Cortex of kidney (tissue), 1 donor: ENCODE measurements at places on chromosomes 12 and 14.

DNA sequence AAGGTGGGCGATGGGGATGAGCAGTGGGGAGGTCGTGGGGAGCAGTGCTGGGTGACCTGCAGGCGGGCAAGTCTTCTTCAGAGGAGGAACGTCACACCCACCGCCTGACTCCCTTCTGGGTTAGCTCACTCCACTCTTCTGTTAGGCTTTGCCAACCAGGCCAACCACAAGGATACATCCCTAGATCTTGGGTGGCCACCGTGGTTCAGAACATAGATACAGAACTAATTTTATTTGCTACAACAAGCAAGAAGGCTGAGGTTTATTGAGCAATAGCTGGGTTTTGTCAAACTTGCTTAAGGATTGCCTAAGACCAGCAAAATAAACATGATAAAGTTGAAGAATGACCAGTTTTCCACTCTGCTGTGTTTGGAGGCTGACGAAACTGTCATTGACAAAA, 109.4 kb downstream of the DACT1 start:
- DNase-seq, result no peak

GRCh38 chr12:130547480-130548155, 168.5 kb downstream of the RIMBP2 start:
- no peak for DNase-seq

GRCh38 chr12:31745242-31745641, 16.4 kb upstream of the AMN1 start:
- no peak for DNase-seq

DNA sequence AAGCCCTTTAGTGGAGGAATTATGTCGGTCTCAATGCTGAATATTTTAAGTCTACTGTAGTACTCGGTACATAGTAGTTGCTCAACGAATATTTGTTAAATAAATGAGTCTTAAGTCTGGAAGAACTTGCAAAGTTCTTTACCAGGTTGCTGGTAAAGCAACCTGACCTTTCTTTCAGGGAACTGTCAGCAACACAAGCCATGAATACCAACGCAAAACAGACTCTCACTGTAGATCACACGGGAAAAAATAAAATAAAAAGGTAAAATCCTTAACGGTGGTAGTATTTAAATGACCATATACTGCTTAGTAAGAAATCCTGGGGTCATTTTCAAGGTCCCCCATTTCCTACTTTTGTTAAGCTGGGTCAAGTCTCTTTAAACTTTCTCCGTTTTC, 447 bp upstream of the NUBPL start:
- DNase-seq, result no peak

DNA sequence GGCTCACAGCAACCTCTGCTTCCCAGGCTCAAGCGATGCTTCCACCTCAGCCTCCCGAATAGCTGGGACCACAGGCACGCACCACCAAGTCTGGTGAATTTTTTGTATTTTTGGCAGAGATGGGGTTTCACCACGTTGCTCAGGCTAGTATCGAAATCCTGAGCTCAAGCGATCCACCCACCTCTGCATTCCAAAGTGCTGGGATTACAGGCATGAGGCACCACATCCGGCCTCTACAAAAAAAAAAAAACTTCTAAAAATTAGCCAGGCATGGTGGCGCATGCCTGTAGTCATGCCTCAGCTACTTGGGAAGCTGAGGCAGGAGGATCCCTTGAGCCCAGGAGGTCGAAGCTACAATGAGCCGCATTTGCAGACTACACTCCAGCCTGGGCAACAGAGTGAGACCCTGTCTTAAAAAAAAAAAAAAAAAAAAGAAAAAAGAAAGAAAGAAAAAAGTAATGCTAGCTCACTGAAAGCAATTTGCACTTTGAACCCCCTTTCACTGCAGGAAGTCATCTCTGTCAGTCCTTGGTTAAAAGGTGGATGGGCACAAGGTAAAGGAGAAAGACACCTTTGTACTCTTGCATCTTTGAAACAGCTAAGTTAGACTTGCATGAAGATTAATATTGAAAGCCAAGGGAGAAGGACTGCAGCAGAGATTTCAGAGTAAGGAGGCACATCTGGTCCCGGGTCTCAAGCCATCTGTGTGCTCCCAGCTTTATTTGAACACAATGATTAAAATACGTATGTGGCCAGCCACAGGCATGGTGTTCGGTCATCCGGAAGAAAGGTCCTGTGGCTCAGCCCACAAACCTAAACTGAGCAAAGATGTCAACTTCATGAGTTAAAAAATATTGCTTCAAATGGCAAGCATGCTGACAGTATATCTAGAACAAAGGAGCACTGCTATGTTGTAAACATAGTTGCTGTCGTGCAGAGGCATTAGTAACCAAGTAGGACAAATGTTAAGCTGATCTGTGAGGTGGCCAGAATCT, 103.8 kb upstream of the HMGA2 start:
- DNase-seq, result no peak

DNA sequence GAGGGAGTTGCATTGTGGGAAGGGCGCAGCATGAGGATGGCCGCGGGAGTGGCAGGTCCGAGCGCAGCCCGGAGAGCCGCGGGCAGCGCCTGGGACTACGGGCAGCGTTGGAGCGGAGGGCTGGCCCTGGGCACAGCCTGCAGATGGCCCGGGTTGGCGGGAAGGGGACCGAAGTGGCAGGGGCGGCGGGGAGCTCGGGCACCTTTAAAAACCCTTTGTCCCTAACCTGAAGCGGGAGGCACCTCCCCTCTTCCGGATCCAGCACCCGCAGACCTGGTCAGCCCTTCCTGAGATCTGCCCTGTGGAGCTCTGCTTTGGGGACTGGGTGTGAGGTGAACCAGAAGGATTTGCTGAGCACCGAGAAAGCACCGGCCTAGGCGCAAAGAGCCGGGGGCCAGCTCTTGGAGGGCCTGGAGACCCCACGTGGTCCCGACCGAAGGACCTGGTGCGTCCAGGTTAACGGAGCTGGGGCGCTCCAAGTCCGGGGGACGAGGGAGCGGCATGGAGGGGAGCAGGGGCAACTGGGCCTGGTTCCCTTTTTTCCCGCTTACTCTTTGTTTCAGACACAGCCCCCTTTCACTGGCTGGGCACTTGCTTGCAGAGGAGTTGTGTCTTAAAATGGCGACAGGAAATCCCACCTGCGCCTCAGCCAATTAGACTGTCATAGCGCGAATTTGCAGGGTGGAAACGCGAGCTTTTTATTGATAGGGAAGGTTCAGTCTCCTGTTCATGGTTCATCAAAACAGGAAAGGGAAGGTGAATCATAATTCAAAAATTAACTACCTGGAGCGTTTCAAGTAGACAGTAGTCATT, 792 bp upstream of the SLC38A1 start:
- no peak for DNase-seq

DNA sequence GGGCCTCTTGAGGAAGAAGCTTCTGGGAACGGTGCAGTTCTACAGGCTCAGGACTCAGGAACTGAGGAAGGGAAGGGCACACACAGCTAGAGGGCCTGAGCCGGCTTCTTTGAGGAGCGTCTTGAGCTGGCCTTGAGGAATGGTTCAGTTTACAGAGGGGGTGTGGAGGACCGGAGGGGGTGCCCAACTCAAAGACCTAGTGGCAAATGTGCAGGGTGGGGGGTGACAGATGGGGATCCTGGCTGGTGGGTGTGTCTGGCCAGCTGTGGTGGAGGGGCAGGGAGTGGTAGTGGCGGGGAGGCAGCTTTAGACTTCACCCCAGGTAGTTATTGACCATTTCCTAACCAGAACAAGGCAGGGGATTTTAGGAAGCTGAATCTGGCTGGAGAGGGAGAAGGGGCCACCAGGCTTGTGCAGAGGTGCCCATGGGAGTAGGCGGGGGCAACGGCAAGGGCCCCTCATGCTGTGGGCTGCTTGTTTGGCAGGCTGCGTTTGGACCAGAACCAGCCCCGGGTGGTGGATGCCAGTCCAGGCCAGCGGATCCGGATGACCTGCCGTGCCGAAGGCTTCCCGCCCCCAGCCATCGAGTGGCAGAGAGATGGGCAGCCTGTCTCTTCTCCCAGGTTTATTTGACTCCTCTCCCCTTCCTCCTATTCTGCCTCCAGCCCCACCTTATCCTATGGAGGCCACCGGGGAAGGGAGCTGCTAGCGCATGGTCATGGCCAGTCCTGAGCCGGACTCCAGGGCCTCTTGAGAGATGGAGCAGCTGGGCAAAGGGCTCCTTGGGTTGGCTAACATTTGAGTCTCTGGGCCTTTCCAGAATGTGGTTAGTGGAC, 27.8 kb downstream of the PAPLN start:
- DNase-seq, result no peak

DNA sequence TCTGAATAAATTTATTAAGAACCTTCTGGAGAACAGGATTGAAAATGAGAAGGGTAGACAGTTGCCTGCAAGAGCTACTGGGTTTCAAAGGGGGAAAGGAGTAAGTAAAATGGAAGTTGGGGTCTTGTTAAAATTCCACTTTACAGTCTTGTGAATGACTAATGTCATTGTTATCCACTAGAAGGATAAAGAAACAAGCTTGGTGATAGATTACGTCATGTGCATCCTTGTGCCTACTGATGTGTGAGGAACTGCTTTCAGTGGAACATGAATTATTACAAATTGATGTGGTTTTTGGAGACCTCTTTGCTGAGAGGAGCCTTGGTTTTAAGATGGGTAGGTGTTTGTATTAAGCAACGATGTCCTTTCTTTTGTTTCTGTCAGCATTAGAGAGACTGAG, 272.5 kb upstream of the PRICKLE1 start:
- DNase-seq, result no peak

DNA sequence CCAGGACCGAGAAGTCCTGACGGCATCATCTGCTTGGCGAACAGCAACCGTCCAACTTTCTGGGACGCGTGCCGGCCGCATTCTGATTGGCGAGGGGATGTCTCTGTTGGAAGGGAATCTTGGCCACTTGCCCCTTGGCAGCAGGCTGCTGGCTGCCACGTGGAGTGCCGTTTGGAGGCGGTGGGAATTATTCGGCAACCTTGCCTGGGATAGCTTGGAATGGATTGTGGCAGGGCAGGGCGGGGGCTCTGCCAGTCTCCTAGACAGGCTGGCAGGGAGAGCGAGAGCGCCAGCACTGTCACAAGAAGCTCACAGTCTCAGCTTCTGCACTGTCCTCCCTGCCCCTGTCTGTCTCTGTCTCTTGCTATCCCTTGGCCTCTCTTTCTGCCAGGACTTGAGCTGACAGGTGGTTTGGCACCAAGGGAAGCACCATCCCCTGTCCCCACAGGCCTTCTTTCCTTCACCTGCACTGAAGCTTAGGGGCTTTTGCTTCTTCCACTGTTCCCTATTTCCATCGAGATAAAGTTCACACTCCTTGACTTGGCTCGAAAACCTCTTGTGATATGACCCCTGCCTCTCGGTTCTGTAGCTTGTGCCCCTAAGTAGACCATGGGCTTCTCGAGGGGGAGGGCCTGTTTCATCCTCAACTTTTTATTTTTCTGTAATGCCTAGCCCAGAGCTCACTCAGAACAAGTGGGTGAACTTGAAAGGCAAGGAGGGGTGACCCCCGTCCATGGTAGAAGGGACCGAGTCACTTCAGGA, 201.9 kb downstream of the PHETA1 start:
- DNase-seq, result no peak

DNA sequence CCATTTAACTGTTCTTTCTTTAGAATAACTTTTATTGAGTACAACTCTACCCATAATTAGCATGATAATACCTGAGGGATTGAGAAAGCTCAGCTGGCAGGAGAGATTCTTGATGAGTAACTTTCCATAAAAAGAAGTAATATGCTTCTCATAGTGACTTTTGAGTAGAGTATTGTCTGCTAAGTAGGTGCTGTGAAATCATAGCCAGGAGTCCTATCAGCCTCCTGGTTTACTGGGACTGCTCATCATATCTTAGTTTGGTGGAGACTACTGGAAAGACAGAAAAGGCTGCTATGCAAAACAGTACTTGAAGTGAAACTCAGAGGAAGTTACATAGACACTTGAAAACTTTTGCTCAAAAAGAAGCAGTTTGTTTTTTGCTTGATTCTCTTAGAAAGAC, 113.3 kb upstream of the ATP2B1 start:
- no peak for DNase-seq

DNA sequence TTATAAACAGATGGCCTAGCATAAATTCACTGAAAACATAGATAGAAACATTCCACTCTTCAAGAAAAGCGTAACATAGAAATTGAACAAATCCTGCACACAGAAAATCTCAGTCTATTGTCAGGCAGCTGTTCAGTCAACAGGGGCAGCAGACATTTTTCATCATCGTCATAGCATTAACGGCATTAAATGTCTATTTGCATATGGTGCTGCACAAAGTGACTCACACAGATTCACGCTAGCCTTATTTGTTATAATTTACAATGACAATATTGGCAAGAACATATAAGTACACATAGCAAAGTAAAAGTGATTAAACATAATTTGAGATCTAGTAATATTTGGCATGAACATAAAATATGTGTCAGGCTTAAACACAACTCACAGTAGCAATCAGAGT, 95.7 kb downstream of the CEP128 start:
- DNase-seq, result no peak

- no peak for DNase-seq
Observed at GRCh38 chr14:58107947-58108552, 44.0 kb downstream of the ARMH4 start.

- DNase-seq, result no peak
Observed at GRCh38 chr14:26281280-26281998, 316.4 kb downstream of the NOVA1 start.

DNA sequence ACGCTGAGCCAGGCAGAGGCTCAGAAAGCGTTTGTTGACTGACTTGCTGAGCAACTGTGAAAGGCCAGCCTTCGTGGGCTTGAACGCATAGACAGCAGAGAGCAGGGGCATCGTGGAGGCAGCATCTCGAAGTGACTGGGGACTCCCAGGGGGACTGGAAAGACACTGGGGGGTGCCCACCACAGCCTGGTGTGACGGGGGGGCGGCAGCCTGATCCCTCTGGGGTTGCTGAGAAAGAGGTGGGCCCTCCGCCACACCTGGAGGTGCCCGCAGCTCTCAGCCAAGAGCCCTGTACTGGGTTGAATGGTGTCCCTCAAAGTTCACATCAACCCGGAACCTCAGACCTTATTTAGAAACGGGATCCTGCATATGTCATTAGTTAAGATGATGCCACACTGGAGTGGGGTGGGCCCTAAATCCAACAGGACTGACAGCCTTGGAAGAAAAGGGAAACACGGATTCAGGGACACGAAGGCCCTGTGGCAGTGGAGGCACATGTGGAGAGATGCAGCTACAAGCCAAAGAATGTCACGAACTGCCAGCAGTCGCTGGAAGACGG, 84.6 kb downstream of the RFLNA start:
- no peak for DNase-seq

DNA sequence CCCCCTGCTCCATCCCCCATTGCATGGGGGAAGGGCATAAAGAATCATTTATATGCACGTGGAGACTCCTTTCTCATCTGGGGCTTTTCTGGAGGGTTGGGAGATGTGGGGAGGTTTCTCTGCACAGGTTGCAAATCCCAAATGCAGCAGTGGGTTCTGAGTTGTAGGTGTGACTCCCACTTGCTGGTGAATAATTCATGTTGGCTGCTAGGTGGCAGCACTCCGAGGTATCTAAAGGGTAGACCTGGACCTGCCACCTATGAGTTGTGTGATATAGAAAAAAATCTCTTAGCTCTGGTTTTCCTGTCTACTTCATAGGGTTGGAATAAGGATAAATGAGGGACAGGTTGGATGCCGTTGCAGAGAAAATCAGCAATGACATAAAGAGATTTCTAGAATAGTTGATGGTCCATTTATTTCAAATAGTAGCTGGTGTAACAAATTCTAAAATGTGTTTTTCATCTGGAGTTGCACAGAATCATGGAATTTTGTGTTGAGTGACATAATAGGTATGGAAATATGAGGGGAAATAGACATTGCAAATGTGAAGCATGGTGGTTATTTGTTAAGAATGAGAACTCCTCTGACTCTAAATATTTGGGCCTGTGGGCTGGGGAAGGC, 4.6 kb downstream of the MARCHF9 start:
- DNase-seq, result no peak
